Body of pancreas (tissue), 4 donors: ENCODE measurements at places on chromosomes 16 and 17.

DNA sequence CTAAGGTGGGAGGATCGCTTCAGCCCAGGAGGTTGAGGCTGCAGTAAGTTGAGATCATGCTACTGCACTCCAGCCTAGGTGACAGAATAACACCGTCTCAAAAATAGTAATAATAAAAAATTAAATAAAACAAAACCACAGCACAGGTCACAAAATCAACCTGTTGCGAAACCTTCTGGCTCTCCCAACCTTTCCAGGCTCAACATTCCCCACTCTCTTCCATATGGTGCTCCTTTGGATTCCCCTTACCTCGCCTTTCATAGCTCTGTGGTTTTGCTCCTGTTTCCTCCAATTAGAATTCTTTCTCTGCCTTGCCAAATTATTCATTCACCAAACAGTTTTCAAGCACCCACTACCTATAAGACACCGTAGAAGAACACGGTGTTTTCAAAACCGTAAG lies 4.7 kb downstream of the ZDHHC7 start:
- no peak for DNase-seq

DNA sequence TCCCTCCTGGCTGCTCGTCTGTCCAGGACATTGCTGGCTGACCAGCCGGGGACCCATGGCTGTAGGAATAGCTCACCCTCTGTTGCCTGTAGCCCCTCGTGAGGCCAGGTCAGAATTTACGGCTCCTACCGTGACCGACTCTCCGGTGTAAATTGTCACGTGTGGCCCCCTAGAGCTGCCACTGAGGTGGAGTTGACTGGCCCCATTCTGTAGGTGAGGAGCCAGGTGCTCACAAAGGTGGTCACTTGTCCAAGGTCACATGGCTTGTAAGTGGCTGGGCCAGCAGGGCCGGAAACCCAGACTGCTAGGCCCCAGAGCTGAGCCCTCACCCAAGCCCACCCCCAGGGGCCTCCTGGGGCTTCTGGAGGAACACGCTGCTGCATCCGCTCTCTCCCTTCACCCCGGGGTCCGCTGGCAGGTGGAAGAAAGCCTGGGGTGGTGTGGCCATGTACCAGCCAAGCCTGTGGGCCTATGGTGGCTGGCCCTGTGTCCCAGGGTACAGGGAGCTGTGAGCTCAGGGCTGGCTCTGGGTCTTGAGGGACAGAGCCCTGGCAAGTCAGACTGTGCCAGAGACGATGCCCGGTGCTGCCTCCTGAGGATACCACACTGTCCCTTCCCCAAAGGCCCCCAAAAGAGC lies 120.7 kb downstream of the RAB11FIP4 start:
- DNase-seq: no peak

DNA sequence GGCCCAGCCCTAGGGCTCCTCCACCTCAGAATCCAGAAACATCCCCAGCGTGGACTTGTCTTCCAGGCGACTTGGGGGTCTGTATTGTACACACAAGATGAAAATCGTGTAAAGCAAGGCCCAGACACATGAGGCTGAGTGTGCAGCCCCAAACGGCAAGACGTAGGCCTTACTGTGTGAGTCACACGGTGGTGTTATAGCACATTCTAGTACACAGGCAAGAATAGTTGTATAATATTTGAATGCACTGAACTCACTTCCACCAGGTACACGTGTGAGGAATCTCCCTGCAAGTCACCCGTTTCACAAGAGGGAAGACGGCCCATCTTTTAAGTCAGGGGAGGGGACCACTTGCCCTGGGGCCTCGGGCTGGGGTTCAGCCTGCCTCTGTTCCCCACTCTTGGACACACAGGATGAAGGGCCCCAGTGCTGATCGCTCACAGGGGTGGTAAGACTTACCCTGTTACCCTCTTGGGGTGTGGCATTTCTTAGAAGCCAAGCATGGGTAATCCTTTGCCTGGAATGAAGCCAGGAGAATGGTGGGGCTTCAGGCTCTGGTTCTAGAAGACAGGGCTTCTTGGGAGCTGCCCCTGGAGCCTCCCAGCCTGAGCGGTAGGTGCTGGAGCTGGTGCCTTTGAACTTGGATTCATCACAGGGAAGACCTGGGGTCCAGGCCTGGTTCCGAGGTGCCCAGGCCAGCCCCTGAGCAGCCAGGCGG lies 71.3 kb downstream of the SREBF1 start:
- no peak for DNase-seq

DNA sequence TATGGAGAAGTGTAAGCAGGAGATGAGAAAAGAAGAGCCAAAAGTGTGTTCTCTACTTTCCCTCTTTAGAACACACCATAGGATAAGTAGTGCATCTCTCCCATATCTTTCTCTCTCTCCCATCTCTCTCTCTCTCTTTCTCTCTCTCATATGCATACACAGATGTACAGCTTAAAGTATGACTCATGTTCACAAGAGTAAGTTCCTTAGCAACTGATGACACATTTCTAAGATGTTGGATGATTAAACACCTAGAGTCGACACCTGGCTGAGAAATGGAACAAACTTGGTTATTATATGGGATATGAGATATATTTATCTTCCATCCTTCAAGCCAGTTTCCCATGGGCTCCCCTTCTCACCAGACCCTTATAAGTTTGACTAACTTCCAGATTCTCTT lies 113.5 kb downstream of the TMEM132E start:
- DNase-seq: no peak

GRCh38 chr17:32160526-32160925 lies 18.2 kb downstream of the RHOT1 start:
- DNase-seq: no peak

- DNase-seq: no peak
Observed at GRCh38 chr17:64491994-64492393, 4.9 kb downstream of the POLG2 start.

DNA sequence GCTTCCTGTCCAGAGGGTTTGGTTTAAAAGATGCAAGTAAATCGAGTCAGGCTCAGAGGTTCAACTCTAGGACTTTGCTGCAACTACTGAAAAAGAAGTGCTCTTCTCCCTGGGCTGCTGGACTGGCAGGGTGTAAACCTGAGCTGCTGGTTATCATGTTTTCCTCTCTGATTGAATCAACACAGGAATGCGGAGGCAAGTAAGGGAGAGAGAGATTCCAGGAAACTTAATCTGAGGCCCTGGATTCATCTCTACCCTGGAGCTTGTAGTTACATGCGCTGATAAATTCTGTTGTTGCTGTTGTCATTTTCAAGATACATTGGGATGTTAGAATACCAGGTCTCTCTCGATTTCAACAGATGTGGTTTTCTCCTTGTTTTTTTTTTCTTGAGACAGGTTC lies 8.2 kb upstream of the HS3ST3A1 start:
- no peak for DNase-seq

DNA sequence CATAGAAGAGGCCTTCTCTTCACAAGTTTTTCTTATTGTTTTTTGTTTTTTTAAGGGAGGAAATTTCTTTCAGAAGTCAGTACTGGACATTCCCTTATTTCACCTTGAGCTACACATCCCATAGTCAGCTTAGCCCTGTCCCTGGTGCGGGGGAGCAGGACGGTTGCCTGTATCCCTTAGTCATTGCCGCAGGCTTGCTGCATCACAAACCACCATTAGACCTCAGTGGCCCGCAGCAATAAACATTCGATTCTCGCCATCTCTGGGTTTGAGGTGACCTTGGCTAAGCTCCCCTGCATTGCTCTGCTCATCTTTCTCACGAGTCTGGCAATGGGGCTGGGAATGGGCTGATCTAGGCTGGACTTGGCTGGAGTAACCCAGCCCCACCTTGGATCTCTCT lies 692.5 kb downstream of the WWOX start:
- DNase-seq: no peak
